ENCODE measurements at places on chromosomes 7 and 10.

GRCh38 chr10:101848408-101848807, 4.8 kb upstream of the KCNIP2 start:
- DNase-seq = no peak

- DNase-seq = no peak
These were observed 104.5 kb downstream of the TNS3 start for GRCh38 chr7:47477191-47478016.

GRCh38 chr10:28111712-28112111, 112.8 kb upstream of the ODAD2 start:
- no peak for DNase-seq

DNA sequence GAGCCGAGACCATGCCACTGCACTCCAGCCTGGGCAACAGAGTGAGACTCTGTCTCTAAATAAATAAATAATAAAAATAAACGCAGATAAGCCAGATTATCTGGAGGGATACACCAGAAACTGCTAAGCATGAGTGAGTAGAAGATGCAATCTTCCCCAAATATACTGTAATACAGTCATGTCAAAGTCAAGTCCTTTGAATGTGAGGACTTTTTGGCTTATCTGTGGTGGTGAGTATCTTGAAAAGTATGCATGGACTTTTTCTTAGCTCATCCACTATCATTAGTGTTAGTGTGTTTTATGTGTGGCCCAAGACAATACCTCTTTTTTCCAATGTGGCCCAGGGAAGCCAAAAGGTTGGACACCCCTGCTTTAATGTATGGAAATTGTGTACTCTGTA, 44.7 kb upstream of the PITRM1 start:
- no peak for DNase-seq

- peak; percentile 7 for DNase-seq
These were observed 119.5 kb upstream of the UNC5B start for GRCh38 chr10:71092812-71093401.

DNA sequence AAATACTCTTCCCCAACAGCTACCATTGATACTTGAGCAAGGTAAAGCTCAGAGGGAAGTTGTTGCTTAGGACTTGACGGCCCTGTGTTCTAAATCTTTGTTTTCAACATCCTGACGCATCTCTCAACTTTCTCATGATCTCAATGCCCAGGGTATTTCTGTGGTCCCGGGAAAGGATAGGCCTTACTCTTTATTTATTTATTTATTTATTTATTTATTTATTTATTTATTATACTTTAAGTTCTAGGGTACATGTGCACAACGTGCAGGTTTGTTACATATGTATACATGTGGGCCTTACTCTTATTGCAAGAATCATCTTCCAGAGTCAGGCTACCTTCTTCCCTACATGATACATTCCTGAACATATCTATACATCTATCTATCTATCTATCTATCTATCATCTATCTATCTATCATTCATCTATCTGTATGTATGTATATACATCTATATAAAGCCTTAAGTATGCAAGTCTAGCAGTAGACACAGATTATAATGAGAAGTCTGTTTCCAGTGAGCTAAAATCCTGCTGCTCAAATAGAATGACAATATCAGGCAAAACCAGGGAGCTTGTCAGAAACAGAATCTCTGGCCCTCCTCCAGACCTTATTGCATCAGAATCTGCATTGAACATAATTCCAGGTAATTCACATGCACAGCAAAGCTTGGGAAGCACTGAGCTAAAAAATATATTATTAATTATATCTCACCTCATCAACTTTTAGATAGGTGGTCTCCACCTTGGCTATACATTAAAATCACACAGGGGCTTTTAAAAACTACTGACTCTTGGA, 12.2 kb upstream of the CPA5 start:
- no peak for DNase-seq

DNA sequence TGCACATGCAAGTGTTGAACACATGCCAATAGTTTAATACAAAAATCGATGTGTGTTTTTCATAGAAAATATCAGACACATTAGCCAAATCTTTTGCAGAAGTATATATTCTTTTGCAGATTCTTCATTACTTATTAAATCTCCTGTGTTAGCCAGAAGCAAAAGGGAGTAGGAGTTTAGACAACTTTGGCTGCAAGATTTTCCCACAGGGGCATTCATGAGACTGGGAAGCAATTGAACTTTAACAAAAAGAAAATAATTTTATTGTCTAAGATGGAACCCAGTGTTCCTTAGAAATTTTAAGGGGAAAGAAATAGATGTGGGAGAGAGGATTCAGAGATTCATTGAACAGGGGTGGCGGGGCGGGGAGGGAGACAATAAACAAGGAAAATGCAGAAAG, 1336.0 kb downstream of the GATA3 start:
- no peak for DNase-seq

GRCh38 chr10:112027731-112028280, 155.8 kb downstream of the GPAM start:
- no peak for DNase-seq

GRCh38 chr10:115030483-115031200, 62.5 kb upstream of the ATRNL1 start:
- DNase-seq = no peak

GRCh38 chr10:110058212-110058611, 50.4 kb downstream of the ADD3 start:
- DNase-seq = no peak

DNA sequence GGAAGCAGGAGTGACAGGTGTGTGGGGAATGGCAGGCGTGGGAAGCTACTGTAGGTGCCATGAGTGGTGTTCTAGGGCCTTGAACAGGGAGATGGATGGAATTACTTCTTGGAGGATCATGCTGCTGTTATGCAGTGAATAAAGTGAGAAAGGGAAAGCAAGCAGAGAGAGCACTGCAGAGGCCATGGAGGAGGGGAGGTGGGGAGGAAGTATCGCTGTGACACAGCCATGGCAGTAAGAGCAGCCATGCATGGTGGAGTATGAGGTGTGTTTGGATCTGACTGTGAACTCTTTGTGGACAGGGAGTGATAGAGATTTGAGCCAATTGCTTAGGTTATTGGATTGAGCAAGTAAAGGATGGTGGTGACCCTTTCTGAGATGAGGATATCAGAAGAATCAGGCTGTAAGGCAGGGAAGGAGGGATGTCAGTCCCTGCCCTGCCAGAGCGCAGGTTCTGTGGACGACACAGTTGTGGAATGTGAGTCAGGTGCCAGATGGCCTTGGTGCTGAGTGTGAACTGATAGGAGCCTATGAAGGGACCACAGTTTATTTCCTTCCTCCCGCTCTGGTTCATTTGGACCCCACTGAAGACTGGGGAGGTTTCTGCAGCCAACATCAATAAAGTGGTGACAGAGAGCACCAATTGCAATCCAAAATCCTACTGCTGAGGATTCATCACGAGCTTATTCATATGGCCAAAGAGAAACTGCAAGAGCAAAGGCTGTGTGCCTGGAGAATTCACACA, 105.5 kb upstream of the TMEM72 start:
- DNase-seq = no peak

GRCh38 chr7:113100121-113100603, 13.5 kb upstream of the GPR85 start:
- no peak for DNase-seq

DNA sequence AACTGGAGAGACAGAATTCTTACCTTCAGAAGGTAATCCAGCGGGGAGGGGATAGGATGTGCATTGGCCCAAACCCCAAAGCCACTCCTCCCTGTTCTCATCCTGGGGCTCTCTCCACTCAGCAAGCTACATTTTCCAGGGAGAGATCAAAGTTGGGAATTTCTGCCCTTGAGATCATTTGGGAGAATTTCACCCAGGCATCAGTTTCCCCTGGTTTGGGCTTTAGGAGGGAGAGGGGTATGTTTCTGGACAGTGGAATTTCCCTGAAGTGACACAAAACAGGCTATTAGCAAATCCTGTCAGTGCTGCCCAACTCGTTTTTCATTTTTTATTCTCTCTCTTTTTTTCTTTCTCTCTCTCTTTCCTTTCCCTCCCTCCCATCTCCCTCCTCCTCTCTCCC, 35.7 kb downstream of the CYP17A1 start:
- no peak for DNase-seq

DNA sequence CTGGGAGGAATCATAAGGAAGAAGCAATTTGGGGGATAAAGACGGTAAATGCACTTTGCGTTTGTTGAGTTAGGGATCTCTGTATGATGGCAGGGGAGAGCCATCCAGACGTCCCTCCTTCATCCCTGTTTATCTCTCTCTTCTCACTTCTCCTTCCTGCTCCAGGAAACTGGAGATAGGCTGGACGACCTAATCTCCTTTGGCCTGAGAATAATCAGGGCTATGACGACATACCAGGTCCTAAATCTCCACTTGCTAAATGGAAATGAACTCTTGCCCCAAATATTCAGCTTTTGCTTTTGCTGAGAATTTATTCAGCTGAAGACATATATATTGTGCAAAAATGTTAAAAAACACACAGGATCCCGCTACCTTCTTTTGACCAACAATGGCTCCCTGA, 182.9 kb upstream of the INHBA start:
- DNase-seq = no peak

DNA sequence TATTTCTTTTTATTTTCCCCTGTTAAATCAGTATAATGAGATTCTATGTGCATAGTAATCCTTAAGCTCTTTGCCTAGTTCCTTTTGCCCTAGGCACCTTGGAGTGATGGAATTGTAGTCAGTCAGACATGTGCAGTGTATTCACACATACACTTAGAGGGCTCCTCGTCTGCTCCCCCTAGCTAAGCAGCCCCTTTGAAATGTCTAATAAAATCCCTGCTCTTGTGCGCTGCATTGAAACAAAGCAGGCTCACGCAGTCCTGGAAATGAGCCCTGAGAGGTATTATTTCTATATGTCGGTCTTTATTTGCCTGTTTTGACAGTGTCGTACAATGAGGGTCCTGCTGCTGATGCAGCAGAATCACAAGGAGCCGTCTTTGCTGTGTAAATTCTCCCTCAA, 258.7 kb downstream of the AUTS2 start:
- DNase-seq = no peak

- peak; percentile 92 for DNase-seq
These were observed 772 bp downstream of the SGMS1 start for GRCh38 chr10:50622706-50623662.

DNA sequence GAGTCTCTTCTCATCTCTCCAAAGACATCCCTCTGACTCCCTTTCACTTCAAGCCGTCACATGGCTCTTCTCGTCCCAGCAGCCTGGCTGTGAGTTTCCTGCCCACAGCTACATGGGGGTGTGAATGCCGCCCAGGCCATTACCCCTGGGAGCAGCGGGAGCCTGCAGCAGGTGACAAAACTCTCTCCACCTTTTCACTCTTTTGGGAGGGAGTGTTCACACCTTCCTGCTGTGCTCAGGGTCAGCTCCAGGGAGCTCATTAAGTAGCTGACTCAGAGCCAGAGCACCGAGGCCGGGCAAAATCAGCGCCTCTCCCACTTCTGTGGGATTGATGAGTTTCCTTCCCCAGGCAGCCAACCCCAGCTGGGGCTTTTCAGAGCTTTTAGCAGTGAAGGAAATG, 271.3 kb downstream of the TYW1 start:
- no peak for DNase-seq

DNA sequence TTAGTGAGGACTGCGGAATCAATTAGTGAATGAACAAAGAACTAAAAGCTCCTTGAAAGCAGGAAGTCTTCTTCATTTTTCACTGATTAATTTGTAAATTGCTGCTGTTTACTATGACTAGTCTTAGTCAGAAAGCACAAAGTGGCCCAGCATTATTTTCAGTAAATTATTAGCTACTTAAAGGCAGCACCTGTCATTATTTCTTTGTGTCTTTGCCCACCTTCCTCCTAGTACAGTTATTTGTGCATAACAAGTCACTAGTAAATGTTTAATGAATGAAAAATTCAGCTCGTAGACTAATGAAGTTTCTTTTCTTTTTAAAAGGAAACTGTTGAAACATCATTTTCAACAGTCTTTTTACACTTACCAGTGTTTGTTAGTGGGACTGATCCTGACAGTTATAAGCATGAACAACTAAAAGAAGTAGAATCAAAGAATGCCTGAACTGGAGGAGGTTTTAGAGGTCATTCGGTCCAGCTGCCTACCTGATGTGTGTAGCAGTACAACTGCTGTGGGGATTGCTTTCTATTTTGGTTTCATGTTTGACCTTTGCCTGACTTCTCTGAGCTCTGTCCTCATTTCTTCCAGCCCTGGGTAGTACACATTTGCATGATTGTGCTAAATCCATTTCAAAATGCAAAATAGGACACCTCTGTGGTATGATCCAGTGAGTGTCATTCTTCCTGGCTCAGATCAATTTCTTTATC, 140.0 kb upstream of the PHYHIPL start:
- no peak for DNase-seq

DNA sequence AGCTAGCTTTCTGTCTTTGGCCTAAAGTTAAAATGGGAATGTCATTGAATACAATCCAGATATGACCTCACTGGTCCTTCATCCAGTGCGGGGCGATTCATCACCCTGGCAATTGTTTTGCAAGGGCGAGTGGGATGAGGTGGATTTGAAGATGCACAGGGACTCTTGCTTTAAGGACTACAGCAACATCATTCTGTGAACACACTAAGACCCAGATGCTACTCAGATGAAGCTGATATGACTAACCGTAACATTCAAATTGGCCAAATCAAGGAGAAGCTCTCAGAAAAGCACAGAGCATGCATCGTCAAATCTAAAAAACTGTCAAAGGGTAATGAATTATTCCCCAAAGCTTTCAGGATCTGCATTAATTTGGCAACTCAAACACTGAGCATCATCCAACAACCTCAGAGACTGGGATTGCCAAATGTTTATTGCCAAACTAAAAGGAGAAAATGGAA, 12.8 kb downstream of the CPA1 start:
- no peak for DNase-seq

GRCh38 chr7:148535217-148535616, 55.3 kb upstream of the C7orf33 start:
- no peak for DNase-seq

GRCh38 chr7:16991551-16991950, 109.8 kb upstream of the AGR3 start:
- DNase-seq = no peak

DNA sequence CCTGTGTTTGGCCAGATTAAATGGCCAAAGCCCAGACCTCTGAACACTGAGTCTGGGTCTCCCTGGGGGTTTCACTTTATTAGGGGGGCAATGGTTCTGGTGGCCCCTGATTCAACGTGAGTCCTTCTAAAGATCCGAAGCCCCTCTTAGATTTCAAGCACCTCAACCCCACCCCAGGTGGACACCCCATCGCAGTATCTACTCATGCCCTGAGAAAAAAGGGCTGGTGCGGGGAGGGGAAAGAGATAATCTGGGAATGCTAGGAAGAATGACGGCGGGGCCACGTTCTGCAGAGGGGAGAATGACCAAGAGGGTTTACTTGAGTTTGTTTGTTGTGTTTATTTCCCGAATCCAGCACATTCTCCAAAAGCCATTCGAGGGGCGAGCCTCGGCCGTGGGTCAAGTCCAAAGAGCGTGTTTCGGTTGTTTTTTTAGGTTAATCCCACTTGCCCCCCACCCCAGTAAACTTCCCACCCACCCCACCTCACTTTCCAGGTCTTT, 832 bp downstream of the PDLIM1 start:
- DNase-seq = no peak

- DNase-seq = no peak
These were observed 19.7 kb upstream of the WASL start for GRCh38 chr7:123768493-123768892.

GRCh38 chr7:75596727-75597614, 104.9 kb downstream of the SPDYE5 start:
- no peak for DNase-seq
